NCI-H2029 treated with DMSO at 0.1 percent for 48 hours (cell line): ENCODE measurements at places on chromosomes 2 and 18.
A peak's percentile ranks its signal among the peaks of the same experiment; 100 is the strongest.

GRCh38 chr2:112666761-112667122 is 21.0 kb downstream of the SLC20A1 start:
- DNase-seq, result no peak

- no peak for DNase-seq
Observed at GRCh38 chr2:196939371-196939770, 12.9 kb upstream of the PGAP1 start.

DNA sequence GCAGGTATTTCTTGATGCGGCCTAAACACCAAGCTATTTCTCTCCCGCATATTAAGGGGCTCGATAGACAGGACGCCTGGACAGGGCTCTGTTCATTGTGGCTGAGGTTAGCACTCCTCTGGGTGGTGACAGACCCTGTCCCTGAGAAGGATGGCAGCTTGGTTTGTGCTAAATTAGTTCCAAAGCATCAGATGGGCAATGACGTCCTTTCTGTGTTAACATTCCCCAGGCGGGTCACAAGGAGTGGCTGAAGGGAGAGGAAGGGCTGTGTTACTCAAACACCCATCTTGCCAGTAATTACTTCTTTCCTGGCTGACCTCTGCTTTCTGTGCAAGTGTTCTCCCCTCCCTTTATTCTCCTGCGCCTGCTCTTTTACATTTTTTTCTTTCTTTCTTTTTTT is 75.0 kb downstream of the TMEM247 start:
- no peak for DNase-seq

DNA sequence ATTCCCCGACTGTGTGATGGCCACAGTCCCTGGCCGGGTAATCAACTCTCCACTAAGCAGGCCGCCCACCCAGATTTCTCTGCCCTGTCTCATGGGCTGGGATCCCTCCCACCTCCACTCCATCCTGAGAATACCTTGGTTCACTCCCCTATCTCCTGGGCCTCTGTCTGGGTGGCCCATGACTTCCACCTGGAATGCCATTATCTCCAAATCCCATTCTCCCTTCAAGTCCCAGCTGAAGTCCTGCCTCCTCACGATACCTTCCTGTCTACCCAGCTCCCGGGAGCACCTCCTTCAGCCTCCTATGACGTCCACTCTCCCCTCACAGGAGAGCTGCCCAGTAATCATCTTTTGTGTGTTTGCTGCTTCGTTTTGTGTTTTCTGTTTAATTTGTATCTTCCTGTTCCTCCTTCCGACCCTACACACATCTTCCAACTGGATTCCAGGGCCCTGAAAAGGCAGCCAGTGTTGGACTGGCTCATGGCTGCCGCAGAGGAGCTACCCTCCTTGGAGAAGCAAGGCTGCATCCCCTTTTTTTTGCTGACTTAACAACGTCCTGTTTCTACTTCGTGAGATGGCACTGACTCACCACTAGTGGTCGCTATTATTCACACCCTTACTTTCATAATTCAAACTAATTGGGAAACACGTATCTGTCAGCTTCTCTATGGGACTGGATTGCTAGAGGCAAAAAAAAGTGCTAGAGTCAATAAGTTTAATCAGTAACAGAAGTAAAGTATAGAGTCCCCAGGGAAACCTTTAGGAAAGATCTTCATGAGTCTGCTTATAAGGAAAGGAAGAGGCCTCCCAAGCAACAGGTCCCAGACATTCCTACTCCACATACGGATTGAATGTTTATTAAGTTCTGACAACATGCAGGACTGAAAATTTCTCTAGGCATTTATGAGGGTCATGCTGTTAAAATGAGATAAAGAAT is 171.9 kb upstream of the GATA6 start:
- peak; percentile 24 for DNase-seq

GRCh38 chr2:176491172-176491904 is 222.1 kb downstream of the MTX2 start:
- DNase-seq, result no peak

DNA sequence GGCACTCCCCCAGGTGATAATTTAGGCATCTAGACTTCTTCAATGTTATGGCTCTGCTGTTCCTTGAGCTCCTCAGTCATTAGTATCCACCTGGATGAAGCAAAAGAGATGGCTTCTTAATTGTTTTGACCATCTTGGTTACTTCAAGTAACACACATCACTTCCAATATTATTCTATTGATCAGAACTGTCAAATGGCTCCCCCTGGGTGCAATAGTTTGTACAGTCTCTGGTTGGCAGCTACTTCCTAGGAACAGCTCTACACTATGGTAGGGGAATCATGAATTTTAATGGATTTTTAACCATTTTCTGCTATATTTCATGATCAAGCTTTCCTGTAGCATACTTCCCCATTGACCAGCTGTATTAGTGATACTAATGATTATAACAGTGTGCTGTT is 157.0 kb downstream of the NYAP2 start:
- no peak for DNase-seq

DNA sequence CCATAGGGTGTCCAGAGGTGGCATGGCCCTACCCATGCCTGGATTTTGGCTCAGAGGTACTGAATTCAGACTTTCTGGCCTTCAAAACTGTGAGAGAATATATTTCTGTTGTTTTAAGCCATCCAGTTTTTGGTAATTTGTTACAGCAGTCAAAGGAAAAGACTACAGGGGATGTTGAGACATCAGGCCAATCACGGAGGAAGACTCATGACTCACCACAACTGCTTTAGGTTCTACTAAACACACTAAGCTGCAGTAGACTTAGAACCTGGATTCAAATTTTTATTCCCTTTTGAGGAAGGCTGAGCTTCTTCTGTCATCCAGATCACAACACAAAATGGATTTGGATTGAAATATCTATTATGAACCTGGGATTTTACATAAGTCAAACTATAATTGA is 12.0 kb upstream of the C2orf66 start:
- no peak for DNase-seq

DNA sequence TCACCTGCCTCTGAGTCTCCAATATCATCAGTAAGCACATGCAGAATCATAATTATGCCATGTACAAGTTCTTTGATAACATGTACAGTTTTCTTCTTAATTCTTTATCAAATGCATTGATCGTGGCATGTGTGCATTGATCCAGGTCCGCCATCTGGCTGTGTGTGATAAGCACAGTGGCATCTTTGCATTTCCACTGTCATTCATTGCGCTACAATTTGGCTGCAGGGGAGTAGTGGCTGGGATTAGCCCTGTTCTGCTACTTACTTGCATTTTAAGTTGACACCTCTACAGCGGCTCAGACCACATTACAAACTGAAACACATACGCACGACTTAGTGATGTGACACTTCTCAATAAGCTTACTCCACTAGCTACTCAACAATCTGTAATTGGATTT is 83.6 kb upstream of the OTX1 start:
- DNase-seq, result no peak

- DNase-seq, result no peak
Observed at GRCh38 chr18:56326336-56327072, 311.9 kb downstream of the TXNL1 start.

DNA sequence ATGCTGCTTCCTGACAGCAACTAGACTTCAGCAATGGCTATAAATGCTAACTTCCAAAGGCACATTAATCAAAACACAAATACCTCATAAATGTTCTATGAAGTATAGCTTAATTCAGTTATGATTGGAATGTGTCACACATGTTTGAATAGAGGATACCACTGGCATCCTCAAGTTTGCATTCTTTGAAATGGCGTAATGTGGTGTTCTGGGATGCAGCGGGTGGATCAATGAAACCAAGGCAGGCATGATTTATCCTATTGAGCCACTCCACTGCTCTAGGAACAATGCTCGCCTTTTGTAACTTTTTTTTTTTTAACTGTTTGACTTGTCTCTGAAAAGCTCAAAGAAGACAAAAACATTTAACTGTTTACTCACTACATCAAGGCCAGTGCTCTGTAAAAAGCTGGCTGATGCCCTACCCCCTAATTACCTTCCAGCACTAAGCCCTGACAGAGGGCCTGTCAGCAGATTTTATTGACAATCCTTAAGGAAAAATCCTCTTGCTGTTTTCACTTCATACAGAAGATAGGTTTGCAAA is 278.8 kb upstream of the SESTD1 start:
- DNase-seq, result no peak

GRCh38 chr2:74500578-74500946 is 1.2 kb upstream of the LBX2 start:
- no peak for DNase-seq

- DNase-seq, result no peak
Observed at GRCh38 chr2:74458938-74459363, 713 bp downstream of the WBP1 start.

GRCh38 chr18:12011199-12011956 is 30.1 kb downstream of the IMPA2 start:
- no peak for DNase-seq

- no peak for DNase-seq
Observed at GRCh38 chr2:217800433-217801114, 202.2 kb downstream of the TNS1 start.

GRCh38 chr2:132977812-132978529 is 308.0 kb upstream of the LYPD1 start:
- DNase-seq, result no peak
